ENCODE measurements at places on chromosomes 16 and 17.
A peak's percentile ranks its signal among the peaks of the same experiment; 100 is the strongest.

- no peak for DNase-seq
Measured at GRCh38 chr17:65917560-65917959, 274.4 kb downstream of the CEP112 start.

GRCh38 chr16:28285649-28286048, 6.7 kb upstream of the SBK1 start:
- no peak for DNase-seq

DNA sequence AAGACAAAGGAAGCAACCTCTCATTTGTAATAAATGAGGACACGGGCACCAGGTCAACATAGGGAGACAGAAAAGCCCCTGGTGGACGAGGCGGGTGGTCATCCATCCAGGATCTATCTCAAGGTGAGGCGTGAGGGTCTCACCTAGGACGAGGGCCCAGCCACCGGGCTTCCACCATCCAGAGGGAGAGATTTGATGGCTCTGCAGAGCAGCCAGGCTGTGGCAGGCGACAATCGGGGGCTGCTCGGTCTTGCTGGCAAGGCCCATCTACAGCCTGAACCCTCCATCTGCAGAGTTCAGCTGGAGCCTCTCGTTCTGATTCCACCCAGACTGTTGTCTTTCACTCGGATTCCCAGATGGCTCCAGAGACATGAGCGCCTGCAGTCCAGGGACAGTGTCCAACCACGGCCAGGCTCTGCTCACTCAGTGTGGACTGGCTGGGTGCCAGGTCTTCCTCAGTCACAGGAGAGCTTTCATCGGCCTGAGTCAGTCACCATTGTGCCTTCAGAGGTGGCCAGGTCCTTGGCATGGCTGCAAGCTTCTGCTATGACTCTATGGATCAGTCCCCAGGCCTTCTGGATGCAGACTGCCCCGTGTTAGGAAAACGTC, 5.9 kb downstream of the LITAFD start:
- DNase-seq: no peak

DNA sequence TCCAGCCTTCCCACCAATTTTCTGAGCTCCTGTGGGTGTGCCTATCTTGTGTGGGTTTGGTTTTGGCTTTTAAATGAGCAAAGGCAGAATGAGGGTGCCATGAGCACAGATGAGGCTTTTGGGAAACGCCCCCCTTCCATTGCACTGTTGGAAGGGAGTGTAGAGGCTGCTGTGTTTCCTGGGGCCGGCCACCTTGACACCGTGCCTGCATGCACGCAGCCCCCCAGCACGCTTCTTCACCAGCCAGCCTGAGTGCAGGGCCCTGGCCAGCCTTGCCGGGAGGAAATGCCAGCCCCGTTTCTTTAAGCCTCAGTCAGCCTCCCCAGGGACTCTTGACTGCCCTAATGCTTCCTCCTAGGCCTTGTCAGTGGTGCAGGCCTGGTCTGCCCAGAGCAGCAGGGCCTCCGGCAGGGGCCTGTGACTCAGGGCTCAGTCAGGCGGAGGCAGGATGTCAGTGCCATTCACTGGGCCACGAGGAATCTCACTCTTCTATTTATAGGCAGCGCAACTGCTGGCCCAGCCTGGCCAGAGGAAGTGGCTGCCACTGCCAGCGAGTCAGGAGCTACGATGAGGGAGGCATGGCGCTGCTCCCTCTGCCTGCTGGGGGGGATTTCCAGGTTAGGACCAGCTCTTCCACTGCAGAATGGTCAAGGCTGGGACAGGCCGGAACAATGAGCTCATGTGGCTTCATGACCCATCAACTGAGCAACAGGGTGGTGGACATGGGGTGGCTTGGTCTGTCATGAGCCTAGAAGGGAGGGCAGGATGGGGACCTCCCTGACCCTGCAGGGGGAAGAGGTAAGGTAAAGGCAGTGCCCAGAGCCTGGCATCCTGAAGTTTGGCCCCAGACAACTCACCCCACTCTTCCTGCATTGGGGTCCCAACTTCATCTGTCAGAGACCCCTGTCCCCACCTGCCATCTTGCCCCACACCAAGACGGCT, 205.2 kb downstream of the RAB11FIP4 start:
- DNase-seq: no peak

DNA sequence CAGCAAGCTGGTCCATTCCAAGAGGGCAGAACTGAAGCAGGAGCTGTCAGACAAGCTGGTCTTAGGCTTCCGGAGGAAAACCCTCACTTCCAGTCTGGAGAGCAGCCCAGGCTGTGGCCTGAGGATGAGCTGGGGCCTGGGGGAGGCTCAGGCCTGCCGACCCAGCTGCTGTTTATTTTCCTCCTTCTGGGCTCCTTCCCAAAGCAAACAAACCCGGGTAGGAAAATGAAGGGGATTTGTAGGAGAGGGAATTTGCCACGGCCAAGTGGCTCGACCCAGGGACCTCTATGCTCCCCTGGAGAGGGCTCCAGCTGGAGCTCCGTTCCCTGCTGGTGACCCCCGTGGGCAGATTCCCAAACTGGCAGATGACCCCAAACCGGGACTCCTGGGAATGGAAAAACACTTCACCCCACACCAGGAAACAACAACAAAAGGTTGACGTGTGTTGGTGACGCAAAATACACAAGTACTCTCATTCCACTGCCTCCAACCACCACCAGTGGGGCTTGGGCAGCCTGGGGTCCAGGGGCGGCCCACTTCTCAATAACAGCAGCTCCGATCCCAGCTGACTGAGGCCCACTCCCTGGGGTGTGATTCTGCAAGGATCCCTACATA, 8.8 kb downstream of the JUP start:
- DNase-seq: peak; percentile 80

- no peak for DNase-seq
Measured at GRCh38 chr17:75889454-75889853, 7.3 kb downstream of the TRIM65 start.

- no peak for DNase-seq
Measured at GRCh38 chr17:76480632-76481031, 13.2 kb downstream of the AANAT start.
